Ovary (tissue), 10 donors: ENCODE measurements at places on chromosomes 11 and 22. TPM values are rescaled to one million over a fixed set of nuclear protein-coding genes. Genes with fewer than 3 reads are reported as not detected.

Gene MS4A12
- total RNA-seq = not detected

Gene MYBPC3
- total RNA-seq = 0.40 TPM

Gene DDI1
- total RNA-seq = not detected

Gene IL17RA
- total RNA-seq = 13.1 TPM

Gene CACNA1I
- total RNA-seq = not detected

Gene KCNJ1
- not detected for total RNA-seq

Gene OR52N4
- 0.74 TPM for total RNA-seq

Gene MN1
- total RNA-seq = 17.4 TPM

Gene OR4C45
- not detected for total RNA-seq

Gene CALCA
- total RNA-seq = not detected

Gene GPR152
- total RNA-seq = not detected

Gene OR5B21
- not detected for total RNA-seq

Gene DDT
- 101 TPM for total RNA-seq

Gene TSSK2
- total RNA-seq = not detected

Gene RPS25
- 2,994 TPM for total RNA-seq

Gene MMP11
- 27.0 TPM for total RNA-seq

Gene SYVN1
- total RNA-seq = 53.3 TPM

Gene VSTM5
- 0.87 TPM for total RNA-seq

Gene PGA3
- not detected for total RNA-seq

Gene OR10A2
- not detected for total RNA-seq

Gene SLC5A1
- not detected for total RNA-seq

Gene IFITM10
- total RNA-seq = 0.98 TPM

Gene P4HA3
- total RNA-seq = 1.1 TPM

Gene OR4A16
- total RNA-seq = not detected

Gene CCDC15
- 1.1 TPM for total RNA-seq

Gene OR2AT4
- total RNA-seq = not detected

Gene CDK2AP2
- 40.0 TPM for total RNA-seq

Gene GSTT4
- total RNA-seq = not detected

Gene POLD3
- 8.5 TPM for total RNA-seq

Gene MMP13
- not detected for total RNA-seq

Gene NRGN
- 4.5 TPM for total RNA-seq

Gene ANO5
- total RNA-seq = 1.5 TPM

Gene TTC36
- 0.38 TPM for total RNA-seq

Gene POTEH
- not detected for total RNA-seq

Gene BTBD18
- not detected for total RNA-seq

Gene TENM4
- total RNA-seq = 61.2 TPM

Gene ADM2
- 2.6 TPM for total RNA-seq

Gene ARFGAP2
- total RNA-seq = 94.9 TPM

Gene PUS3
- 8.0 TPM for total RNA-seq

Gene CRYBB2
- total RNA-seq = not detected

Gene LYVE1
- 35.0 TPM for total RNA-seq

Gene OPCML
- 0.32 TPM for total RNA-seq

Gene OR56A1
- not detected for total RNA-seq

Gene HBB
- total RNA-seq = 187 TPM

Gene UBQLN3
- total RNA-seq = 1.0 TPM

Gene INTS4
- total RNA-seq = 30.8 TPM

Gene MOV10L1
- 0.94 TPM for total RNA-seq

Gene MRGPRX3
- not detected for total RNA-seq
